Fibroblast of the aortic adventitia (primary cell): ENCODE measurements at places on chromosomes 13 and 19. TPM values are rescaled to one million over a fixed set of nuclear protein-coding genes. Genes with fewer than 3 reads are reported as not detected.

CEACAM8 gene
- total RNA-seq: not detected in 2 replicates

- no peak for DNase-seq
Measured at GRCh38 chr19:28933039-28933438, 279.9 kb downstream of the UQCRFS1 start.

DNA sequence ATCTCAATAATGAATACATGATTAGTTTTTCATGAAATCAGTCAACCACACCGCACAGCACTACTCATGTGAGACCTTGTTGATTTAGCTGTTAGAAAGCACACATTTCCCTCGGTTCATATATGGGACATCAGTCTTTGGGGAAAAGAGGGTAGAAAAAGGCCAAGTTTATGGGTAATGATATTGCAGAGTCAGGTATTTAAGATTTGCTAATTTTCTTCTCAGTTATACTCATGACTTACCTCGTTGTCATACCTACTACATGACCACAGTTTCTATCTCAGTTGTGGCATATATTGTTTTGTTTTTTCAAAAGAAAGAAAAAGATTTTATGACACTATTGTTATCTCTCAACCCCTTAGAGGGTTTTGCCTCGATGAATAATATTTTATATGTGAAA, 165.6 kb downstream of the POU4F1 start:
- DNase-seq: no peak

DNA sequence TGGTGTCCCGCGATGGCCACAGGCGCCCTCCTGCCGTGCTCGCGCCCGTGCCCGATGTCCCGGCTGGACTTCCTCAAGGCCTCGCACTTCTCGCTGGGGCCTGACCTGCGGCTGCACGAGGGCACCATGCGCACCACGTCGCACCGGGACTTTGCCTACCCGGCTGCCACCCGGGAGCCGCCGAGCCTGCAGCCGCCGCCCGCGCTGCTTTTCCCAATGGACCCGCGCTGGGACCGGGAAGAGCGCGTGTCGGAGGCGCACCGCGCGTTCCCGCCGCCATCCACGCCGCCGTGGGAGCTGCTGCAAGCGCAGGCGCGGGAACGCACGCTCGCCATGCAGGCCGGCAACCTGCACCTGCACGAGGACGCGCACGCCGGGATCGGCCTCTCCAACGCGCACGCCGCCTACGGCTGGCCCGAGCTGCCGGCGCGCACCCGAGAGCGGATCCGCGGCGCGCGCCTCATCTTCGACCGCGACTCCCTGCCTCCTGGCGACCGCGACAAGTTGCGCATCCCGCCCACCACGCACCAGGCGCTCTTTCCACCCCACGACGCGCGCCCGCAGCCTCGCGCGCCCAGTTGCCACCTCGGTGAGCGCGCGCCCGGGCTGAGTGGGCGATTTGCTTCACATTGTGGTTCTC, 12.1 kb upstream of the PEX11G start:
- DNase-seq: no peak

- peak; percentile 48 for DNase-seq
Measured at GRCh38 chr19:16334411-16334810, 9.8 kb downstream of the KLF2 start.

NRTN gene
- total RNA-seq: 0.09 TPM in 1 of 2 replicates, not detected in the other

PRSS57 gene
- total RNA-seq: not detected in 2 replicates

- no peak for DNase-seq
Measured at GRCh38 chr13:100490692-100491091, 97.9 kb downstream of the GGACT start.

DNA sequence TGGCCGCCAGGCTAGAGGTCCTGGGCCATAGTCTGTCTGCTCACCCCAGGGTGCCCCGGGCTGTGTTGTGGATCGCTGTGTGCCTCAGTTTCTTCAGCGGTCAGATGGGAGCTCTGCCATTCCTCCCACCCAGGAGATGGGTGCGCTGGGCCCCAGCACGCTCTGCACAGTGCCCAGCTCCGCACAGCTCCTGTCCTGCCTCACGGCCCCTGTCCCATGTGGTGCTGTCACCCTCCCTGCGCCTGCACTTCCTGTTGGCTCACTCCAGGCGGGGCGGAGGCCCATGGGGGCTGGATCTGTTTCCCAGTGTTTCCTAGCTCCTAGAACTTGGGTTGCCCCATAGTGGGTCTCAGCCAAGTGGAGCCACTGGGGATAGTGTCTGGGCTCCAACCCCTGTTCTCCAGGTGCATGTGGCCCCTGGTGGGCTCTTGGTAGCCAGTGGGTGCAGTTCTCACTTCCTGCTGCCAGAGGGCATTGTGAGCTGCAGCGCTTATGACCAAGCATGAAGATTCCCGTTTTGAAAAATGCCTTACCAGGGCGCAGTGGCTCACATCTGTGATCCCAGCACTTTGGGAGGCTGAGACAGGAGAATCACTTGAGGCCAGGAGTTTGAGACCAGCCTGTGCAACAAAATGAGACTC, 69.8 kb downstream of the KDM4B start:
- DNase-seq: peak; percentile 33

DNA sequence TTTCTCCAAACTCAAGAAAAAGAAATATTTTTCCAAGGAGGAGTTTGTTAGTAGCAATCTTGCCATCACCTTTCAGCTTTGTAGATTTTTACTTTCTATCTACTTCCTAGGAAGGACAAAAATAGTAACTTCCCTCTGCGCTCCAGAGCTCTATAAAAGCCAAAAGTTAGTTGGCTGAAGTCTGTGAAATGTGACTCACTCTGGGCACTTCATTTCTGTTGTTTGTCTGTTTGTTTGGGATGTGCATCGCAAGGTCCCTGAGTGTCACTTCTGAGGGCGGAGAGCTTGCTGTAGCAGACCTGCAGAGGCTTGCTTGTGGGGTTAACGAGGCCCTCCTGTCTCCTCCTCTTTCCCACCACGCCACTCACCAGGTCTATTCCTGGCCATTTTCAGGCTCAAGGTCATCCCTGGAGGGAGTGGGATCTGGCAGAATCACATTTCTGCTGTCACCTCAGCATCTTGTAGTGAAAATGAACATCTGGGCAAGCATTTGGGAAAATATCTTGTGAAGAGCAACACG, 307.6 kb downstream of the GPC6 start:
- peak; percentile 35 for DNase-seq

KLK10 gene
- 0.27 TPM in 1 of 2 replicates, not detected in the other for total RNA-seq

KLK8 gene
- total RNA-seq: not detected in 2 replicates

NKG7 gene
- total RNA-seq: not detected in 2 replicates

DNA sequence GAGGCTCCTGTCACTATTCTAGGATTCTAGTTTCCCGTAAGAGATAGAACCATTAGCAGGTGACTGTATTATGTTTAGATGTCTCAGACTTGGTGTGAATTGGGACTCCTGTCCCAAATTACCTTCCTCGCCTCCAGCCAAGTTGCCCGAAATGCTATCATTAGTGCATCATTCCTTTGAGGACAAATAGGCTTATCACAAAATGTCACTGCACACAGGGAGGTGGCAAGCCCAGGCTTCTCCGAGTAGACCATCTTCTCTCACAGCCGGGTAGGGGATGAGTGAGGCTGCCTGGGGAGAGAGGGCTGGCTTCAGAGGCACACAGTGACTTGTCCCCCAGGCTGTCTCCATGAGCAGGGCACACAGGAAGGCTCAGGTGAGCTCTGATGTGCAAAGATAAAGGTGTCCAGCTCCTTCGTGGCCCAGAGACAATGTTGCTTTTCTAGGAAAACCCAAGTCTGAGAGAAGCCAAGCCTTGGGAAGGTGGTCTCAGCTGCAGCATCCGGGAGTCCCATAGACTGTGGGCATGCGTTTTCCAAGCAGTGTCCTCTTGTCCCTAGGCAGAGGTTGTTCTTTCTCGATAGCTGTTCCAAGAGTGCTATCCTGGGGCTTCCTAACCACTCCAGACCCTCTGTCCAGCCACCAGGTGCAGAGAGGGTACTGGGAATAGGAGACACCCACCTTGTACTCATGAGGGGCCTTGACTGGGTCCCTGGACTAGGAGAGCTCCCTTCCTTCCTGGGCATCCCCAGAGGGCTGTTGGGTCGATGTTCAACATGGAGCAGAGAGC, 163.1 kb upstream of the TSHZ3 start:
- no peak for DNase-seq

DNA sequence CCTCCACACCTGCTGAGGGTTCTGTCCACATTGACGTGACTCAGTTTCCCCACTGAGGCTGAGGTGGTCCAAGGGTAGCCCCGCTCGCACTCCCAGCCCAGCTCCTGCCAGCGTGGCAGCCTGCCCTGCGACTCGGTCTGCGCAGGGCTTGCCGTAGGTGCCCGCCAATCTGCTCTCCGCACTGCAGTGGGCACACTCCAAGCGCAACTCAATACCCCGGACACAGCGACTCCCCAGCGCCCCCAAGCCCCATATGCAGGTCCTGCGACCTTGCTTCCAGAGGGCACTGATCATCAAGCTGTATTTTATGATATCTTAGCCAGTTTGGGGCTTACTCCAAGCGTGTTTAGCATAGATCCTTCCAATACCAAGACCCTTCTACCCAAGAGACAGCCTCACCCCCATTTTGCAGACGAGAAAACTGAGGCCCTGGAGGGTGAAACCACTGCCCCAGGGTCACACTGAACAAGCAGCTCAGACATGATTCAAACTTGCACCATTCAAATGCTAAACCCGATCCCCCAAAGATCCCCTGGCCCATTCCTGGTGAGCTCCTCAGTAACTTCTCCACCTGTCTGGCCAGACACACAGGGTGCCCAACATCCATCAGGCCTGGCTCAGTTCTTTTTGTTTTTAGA, 13.5 kb downstream of the PTPRS start:
- DNase-seq: no peak

DNA sequence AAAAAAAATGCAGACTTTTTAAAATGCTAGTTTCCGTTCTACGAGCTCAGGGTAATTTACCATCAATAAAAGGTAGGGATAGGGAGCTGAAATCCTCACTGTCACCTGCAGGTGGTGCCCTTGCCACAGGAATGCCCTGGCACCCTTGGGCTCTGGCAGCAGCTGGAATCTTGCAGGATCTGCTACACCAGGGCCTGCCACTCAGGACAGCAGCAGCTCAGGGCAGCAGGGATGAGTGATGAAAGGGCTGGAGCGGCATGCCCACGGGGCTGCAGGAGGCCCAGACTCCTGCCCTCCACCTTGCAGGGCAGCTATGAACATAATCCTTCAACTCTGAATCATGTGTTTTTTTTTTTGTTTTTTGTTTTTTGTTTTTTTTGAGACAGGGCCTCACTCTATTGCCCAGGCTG, 54.0 kb downstream of the GNG7 start:
- DNase-seq: peak; percentile 80

MYO16 gene
- under 0.01 and 0.16 TPM in 2 replicates for total RNA-seq

ODAD3 gene
- total RNA-seq: 0.08 and 0.45 TPM in 2 replicates

LILRB3 gene
- not detected in 2 replicates for total RNA-seq

DNA sequence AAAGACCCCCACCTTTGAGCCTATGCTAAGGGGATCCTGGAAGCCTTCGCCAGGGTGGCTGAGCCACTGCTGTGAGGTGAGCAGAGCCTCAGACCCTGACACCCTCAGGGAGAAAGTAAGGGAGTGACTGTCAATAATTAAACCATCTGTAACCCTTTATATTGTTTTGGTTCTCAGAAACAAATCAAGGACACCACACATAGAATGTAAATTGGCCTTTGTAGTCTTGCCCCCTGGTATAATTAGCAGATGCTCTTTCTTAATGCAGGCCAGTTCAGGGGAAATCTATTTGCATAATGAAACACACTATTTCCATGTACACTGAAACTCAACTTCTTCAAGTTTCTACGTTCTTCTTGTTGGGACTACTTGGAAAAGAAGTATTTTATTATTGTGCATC, 127.7 kb upstream of the EDNRB start:
- no peak for DNase-seq
